ENCODE measurements at places on chromosomes 1 and 21. TPM values are rescaled to one million over a fixed set of nuclear protein-coding genes. Genes with fewer than 3 reads are reported as not detected.

GRCh38 chr1:160167580-160167979, 16.2 kb downstream of the ATP1A4 start:
- H3K36me3 ChIP-seq, result no peaks in the 10 kb centered on the region
- no peak overlapping the region for H3K4me3 ChIP-seq
- no peak for DNase-seq
- H3K27me3 ChIP-seq, result no peaks in the 10 kb centered on the region

DNA sequence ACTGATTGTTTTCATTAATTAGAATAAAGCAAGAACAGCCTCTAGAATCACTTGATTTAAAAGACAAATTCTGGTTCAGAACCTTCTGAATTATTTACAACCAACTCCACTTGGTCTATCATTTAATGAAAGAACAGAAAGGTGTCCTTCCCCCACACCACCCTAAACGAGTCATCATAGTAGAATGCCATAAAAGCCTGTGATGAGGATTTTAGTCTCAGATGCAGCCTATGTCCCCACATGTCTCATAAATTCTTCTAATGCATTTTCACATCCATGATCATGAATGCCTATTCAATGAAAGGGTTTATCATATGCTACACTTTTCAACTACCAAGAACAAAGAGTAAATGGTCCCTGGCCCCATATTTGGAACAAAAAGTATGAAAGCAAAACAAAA, 508.1 kb downstream of the DPYD start:
- no peak overlapping the region for H3K4me3 ChIP-seq
- no peak overlapping the region for H3K27ac ChIP-seq
- no peaks in the 10 kb centered on the region for H3K4me1 ChIP-seq
- H3K27me3 ChIP-seq, result no peaks in the 10 kb centered on the region

- no peaks in the 10 kb centered on the region for H3K4me1 ChIP-seq
- H3K27me3 ChIP-seq, result no peaks in the 10 kb centered on the region
- no peak overlapping the region for H3K27ac ChIP-seq
- H3K4me3 ChIP-seq, result no peak overlapping the region
- H3K36me3 ChIP-seq, result no peaks in the 10 kb centered on the region
These were observed 53.4 kb downstream of the FBXO2 start for GRCh38 chr1:11600836-11601235.

DNA sequence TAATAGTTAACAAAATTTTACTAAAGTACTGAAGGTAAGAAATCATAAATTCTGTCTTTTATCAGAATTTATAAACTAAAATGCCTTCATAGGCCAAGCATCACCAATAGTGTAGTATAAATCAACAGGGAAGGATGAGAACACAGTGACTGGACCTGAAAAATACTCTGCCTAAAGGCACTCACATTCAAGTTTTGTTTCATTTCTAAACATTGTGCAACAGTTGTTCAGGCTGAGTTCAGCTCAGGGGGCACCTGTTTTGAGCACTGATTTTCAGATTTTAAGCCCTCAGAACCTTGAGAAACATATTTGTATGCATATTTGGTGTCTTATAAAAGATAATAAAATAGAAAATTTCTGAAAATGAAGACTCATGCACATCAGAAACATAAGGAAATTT, 12.4 kb downstream of the ACBD6 start:
- H3K36me3 ChIP-seq, result no peaks in the 10 kb centered on the region
- no peak for DNase-seq
- no peak overlapping the region for H3K27ac ChIP-seq

The RBM11 gene
- total RNA-seq, result not detected

The MLLT11 gene
- total RNA-seq, result 0.33 TPM

GRCh38 chr1:84936116-84936810, 43.3 kb upstream of the LPAR3 start:
- H3K27ac ChIP-seq, result no peak overlapping the region
- no peaks in the 10 kb centered on the region for H3K36me3 ChIP-seq
- H3K4me3 ChIP-seq, result no peak overlapping the region
- no peak for DNase-seq
- H3K27me3 ChIP-seq, result no peaks in the 10 kb centered on the region

DNA sequence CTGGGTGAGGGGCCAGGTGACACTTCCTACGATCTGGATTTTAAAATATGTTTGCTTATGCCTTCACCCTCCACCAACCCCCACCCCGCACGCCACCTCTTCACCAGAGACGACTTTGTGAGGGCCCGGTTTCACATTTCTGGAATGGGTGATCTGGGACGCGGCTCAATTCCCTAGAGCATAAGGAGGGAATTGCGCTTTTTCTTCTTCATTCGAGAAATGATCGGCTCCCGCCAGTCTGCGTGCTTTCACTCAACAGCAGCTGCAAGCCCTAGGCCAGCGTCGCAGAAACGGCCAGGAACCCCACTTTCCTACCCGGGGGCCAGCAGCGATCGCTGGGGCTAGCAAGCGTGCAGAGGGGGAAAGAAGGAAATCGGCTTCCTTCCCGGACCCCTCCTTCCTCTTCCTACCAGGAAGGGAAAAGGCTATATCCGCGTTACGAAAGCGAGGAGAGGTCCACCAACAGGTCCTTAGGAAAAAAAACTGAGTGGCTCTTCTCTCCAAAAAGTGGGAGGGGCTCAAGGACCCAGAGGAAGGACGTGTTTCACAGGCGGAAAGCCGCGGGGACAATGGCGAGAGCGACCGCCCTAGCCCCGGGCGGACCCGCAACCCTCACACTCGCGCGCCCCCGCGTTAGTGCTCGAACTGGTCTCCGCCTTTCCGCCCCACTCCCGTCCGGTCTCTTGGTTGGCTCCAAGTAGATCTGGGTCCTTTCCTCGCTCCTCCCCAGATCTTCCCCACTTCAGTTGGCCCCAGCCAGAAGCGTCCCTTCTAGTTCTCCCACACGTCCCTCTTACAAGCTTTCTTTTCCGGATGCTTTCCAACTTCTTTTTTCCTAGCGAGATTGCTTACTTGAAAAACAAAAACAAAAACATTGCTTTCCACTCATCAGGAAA, 1.1 kb upstream of the ADAMTS1 start:
- peaks cover 9% of the 10 kb centered on the region for H3K36me3 ChIP-seq
- H3K4me3 ChIP-seq, result peak overlapping the region; percentile 62
- H3K27me3 ChIP-seq, result no peaks in the 10 kb centered on the region
- peaks cover 6% of the 10 kb centered on the region for H3K4me1 ChIP-seq
- H3K27ac ChIP-seq, result peak overlapping the region; percentile 75

GRCh38 chr1:207188901-207189300, 84.9 kb downstream of the C4BPA start:
- H3K4me3 ChIP-seq, result no peak overlapping the region
- H3K36me3 ChIP-seq, result no peaks in the 10 kb centered on the region
- DNase-seq, result no peak
- H3K4me1 ChIP-seq, result no peaks in the 10 kb centered on the region
- no peaks in the 10 kb centered on the region for H3K27me3 ChIP-seq

The GOLT1A gene
- total RNA-seq, result 90.9 TPM

GRCh38 chr1:74690364-74690696, 16.7 kb upstream of the ERICH3 start:
- H3K4me1 ChIP-seq, result no peaks in the 10 kb centered on the region
- no peak overlapping the region for H3K27ac ChIP-seq
- H3K4me3 ChIP-seq, result no peak overlapping the region
- no peaks in the 10 kb centered on the region for H3K27me3 ChIP-seq

The SERINC2 gene
- total RNA-seq, result 115 TPM

The SPTA1 gene
- total RNA-seq, result 0.59 TPM

The SH3D21 gene
- 1.2 TPM for total RNA-seq

The NMNAT2 gene
- not detected for total RNA-seq

The NR1I3 gene
- 120 TPM for total RNA-seq

GRCh38 chr1:3127738-3128137, 58.7 kb downstream of the PRDM16 start:
- H3K4me3 ChIP-seq, result no peak overlapping the region
- H3K4me1 ChIP-seq, result peaks cover 19% of the 10 kb centered on the region

- no peak overlapping the region for H3K27ac ChIP-seq
- H3K4me1 ChIP-seq, result no peaks in the 10 kb centered on the region
- no peaks in the 10 kb centered on the region for H3K36me3 ChIP-seq
- no peaks in the 10 kb centered on the region for H3K27me3 ChIP-seq
- H3K4me3 ChIP-seq, result no peak overlapping the region
- no peak for DNase-seq
These were observed 258.1 kb upstream of the C1orf87 start for GRCh38 chr1:60331647-60332046.

- H3K4me3 ChIP-seq, result no peak overlapping the region
- H3K27me3 ChIP-seq, result no peaks in the 10 kb centered on the region
- DNase-seq, result no peak
- peaks cover 19% of the 10 kb centered on the region for H3K4me1 ChIP-seq
- no peaks in the 10 kb centered on the region for H3K36me3 ChIP-seq
These were observed 25.7 kb upstream of the SLC19A2 start for GRCh38 chr1:169511316-169512005.

DNA sequence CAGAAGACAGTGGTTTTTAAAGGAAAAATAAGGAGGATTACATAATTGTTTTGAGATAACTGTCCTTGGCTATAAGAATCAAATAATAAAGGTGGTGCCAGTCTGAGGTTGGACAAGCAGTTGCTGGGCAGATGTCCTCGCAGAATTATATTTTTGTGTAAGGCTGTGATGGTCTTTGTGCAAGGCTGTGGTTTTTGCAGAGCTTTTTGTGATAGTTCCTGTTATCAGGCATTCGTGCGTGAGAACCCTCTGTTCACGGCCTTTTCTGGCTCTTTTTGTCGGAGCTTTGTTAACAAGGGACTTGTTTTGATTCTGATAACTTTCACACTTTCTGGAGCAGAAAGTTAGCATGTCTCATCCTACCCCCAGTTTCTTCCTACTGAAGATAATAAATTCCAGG, 33.4 kb downstream of the SH3BP5L start:
- no peak overlapping the region for H3K4me3 ChIP-seq
- H3K4me1 ChIP-seq, result no peaks in the 10 kb centered on the region
- H3K36me3 ChIP-seq, result no peaks in the 10 kb centered on the region
- H3K27me3 ChIP-seq, result no peaks in the 10 kb centered on the region

The OR14K1 gene
- not detected for total RNA-seq

- no peak overlapping the region for H3K4me3 ChIP-seq
- H3K27me3 ChIP-seq, result no peaks in the 10 kb centered on the region
- H3K27ac ChIP-seq, result no peak overlapping the region
- H3K36me3 ChIP-seq, result no peaks in the 10 kb centered on the region
- no peak for DNase-seq
These were observed 170.4 kb downstream of the PTPRC start for GRCh38 chr1:198809247-198809646.

The NUDT4B gene
- total RNA-seq, result 0.42 TPM

- no peaks in the 10 kb centered on the region for H3K27me3 ChIP-seq
- no peak overlapping the region for H3K27ac ChIP-seq
- no peaks in the 10 kb centered on the region for H3K36me3 ChIP-seq
- H3K4me1 ChIP-seq, result no peaks in the 10 kb centered on the region
- H3K4me3 ChIP-seq, result no peak overlapping the region
- no peak for DNase-seq
These were observed 146.9 kb downstream of the AJAP1 start for GRCh38 chr1:4801192-4801924.

DNA sequence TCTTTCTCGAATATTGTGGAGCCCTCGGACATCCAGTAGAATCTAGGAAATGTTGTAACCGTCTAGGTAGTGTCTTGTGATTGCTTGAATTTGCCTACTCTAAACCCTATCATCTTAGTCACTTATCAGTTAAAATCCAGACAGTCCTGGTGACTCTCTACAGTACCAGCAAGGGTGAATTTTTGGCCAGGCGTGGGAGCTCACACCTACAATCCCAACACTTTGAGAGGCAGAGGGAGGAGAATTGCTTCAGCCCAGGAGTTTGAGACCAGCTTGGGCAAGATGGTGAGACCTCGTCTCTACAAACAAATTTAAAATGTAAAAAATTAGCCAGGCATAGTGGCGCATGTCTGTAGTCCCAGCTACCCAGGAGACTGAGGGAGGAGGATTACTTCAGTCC, 230.9 kb downstream of the CHRM3 start:
- H3K4me1 ChIP-seq, result no peaks in the 10 kb centered on the region
- H3K27me3 ChIP-seq, result no peaks in the 10 kb centered on the region
- no peak overlapping the region for H3K4me3 ChIP-seq
- no peak overlapping the region for H3K27ac ChIP-seq

The SPATA45 gene
- total RNA-seq, result not detected

- H3K27ac ChIP-seq, result no peak overlapping the region
- no peaks in the 10 kb centered on the region for H3K36me3 ChIP-seq
- H3K4me1 ChIP-seq, result no peaks in the 10 kb centered on the region
- no peak for DNase-seq
- H3K4me3 ChIP-seq, result peak overlapping the region; percentile 25
- no peaks in the 10 kb centered on the region for H3K27me3 ChIP-seq
These were observed 655.0 kb downstream of the RWDD3 start for GRCh38 chr1:95888941-95889390.

- H3K27ac ChIP-seq, result no peak overlapping the region
- no peak for DNase-seq
- no peaks in the 10 kb centered on the region for H3K27me3 ChIP-seq
- no peak overlapping the region for H3K4me3 ChIP-seq
- H3K4me1 ChIP-seq, result no peaks in the 10 kb centered on the region
These were observed 162.8 kb downstream of the FASLG start for GRCh38 chr1:172821609-172822274.

The CD1E gene
- not detected for total RNA-seq

GRCh38 chr1:110554871-110555801, 36.2 kb upstream of the KCNA10 start:
- peak; percentile 50 for DNase-seq
- H3K36me3 ChIP-seq, result no peaks in the 10 kb centered on the region
- H3K27me3 ChIP-seq, result no peaks in the 10 kb centered on the region

The TARBP1 gene
- 7.5 TPM for total RNA-seq

GRCh38 chr1:229884765-229885164, 182.3 kb upstream of the GALNT2 start:
- DNase-seq, result no peak
- no peaks in the 10 kb centered on the region for H3K36me3 ChIP-seq
- H3K27ac ChIP-seq, result no peak overlapping the region
- no peaks in the 10 kb centered on the region for H3K27me3 ChIP-seq

DNA sequence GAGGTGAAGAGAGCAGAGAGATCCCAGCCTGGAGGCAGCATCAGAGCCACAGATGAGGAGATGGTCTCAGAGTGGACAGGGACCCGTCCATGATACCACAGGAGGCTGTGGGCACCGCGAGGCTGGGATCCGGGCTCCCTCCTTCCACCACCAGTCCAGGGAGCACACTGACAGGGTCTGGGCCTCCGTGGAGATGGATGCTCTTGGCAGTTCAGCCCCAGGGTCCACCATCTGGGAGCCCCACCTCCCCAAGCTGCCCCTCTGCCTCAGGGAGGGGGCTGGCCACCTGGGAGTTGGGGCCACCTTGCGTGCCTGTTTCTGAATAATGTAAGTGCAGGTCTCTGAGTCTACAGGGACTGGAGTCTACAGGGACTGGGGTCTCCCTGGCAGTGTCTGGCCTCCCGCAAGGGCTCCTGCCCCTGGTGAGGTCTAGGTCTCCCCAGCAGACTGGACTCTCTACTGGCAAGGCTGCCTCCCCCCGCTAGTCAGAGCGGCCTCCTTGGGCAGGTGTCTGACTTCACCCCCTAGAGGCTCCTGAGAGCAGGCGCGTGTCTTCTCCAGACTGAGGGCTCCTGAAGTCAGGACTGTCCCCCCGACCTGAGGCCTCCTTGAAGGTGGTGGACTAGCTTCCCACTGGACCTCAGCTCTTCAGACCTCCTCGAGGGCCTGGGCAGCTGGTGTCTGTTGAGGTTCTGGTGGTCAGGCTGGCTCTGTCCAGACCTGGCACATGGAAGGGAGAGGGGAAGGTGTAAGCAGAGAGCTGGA, 218.5 kb downstream of the PTPRU start:
- H3K27me3 ChIP-seq, result no peaks in the 10 kb centered on the region
- no peaks in the 10 kb centered on the region for H3K36me3 ChIP-seq
- DNase-seq, result peak; percentile 40
- no peak overlapping the region for H3K27ac ChIP-seq

GRCh38 chr1:43976045-43976444, 1.3 kb downstream of the ATP6V0B start:
- peak overlapping the region; percentile 84 for H3K4me3 ChIP-seq
- H3K27me3 ChIP-seq, result no peaks in the 10 kb centered on the region
- peak overlapping the region; percentile 93 for H3K27ac ChIP-seq
- no peak for DNase-seq
